ENCODE measurements at places on chromosomes 3 and 15.

- DNase-seq = no peak
Observed at GRCh38 chr3:128413003-128413370, 53.7 kb downstream of the DNAJB8 start.

GRCh38 chr3:66239513-66240123 is 18.8 kb downstream of the SLC25A26 start:
- no peak for DNase-seq

DNA sequence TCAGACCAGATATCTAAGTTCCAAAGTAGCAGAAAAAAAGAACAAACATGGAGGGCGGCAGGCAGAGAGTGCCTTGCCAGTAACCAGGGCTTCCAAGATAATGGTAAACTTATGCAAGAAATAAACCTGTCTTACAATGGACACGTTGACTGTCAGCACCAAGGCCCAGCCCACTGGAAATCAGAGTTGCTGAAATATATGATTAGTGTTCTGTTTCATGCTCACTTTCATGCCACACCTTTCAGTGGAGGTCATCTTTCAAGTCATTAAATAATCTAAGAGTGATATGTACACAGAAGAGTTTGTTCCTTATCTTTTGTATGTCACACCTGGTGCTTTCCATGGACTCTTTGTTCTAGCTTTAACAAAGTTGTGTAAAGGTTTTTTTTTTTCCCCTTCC is 358.1 kb downstream of the MECOM start:
- no peak for DNase-seq

- no peak for DNase-seq
Observed at GRCh38 chr3:53113293-53114010, 16.8 kb downstream of the RFT1 start.

GRCh38 chr15:70355275-70355795 is 257.6 kb upstream of the TLE3 start:
- no peak for DNase-seq

- DNase-seq = peak; percentile 62
Observed at GRCh38 chr3:5016211-5017161, 37.2 kb downstream of the BHLHE40 start.

DNA sequence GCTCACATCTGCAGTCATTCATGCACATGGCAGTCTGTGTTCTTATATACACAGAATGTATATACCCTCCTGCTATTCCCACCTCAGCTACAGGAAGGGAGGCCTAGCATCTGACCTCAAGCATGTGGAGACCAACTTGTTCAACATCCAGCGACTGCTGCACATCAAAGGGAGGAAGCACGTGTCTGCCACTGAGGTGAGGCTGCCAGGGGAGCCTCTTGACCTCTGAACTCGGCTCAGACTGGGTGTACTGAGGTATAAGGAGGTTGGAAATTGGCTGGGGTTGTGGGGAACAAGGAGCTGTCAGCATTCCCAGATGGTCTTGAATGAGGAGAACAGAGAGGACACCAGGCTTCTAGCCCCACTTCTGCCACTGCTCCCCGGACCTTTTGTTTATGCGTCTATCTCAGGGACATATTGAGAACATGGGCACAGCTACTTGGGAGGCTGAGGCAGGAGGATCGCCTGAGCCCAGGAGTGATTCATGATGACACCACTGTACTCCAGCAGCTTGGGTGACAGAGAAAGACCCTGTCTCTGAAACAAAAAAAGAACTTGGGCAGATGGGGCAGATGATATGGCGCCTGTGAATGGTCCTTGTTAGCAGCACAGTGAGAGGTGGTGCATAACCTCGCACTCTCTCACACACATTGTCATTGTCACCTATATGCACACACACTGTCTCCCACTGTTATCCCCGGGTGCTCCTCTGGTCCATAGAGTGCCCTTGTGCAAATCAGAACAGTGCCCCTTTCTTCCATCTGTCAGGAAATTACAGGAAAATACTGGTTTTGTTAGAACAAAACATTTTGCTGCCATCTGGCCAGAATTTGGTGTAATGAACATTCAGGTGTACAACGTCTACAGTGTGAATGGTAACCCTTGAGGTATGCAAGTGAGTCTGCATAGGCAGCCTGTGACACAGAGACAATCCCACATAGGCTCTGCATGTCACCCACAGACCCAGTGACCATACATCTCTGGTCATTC is 5.4 kb downstream of the VILL start:
- no peak for DNase-seq

DNA sequence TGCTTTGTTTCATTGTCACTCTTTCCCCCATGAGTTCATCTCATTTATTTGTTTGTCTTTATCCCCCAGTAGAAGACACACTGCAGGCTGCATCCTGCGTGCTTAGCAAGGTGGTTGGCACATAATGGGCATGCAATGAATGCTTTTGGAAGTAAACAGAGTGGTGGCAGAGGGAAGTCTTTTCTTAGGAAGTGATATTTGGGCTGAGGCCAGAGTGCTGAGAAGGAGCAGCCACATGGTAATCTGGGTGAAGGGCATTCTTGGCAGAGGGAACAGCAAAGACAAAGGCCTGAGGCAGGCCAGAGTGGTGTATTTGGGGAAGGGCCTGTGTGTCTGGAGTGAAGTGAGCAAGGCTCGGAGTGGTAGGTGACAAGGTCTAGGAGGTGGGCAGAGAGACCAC is 17.7 kb upstream of the ADAMTS7 start:
- DNase-seq = no peak

Data from trophoblast cell (in vitro differentiated cells and primary cell).